ENCODE measurements at places on chromosomes 1 and 21.
A peak's percentile ranks its signal among the peaks of the same experiment; 100 is the strongest.

DNA sequence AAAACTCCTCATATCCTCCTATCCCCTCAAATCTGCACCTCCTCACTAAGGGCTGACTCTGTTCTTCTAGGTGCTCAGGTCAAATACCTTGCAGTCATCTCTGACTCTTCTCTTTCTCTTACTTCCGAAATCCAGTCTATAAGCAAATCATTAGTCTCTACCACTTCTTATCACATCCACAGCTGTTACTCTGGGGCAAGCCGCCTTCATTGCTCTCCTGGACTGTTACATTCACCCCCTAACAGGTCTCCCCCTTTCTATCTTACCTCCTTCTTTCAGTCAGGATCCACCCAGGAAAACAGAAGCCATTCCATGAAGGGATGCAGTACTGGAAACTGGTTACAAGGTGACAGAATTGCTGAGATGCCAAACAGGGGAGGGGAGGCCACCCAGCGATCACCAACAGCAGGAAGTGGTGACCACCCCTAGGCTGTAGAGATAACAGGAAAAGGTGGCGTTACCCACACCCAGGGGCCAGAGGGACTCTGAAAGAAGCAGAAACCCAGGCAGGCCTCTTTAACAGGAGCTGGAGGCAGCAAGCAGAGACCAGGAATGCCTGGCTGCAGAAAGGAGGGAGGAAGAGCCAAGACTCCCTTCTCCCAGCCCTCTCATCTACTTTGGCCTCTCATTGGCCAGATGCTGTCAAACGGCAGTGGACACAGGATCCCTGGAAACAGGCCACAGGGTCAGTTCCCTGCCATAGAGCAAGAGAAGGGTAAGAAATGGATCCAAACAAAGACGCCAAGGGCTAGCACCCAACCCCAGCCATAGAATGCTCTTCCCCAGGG, 55.5 kb upstream of the FOXO6 start:
- no peak for DNase-seq

GRCh38 chr1:26616881-26617280, 78.9 kb upstream of the ARID1A start:
- no peak for DNase-seq

- DNase-seq: no peak
Observed at GRCh38 chr1:195439661-195440060, 1168.6 kb downstream of the KCNT2 start.

- no peak for DNase-seq
Observed at GRCh38 chr1:147613506-147613905, 56.8 kb downstream of the ACP6 start.

DNA sequence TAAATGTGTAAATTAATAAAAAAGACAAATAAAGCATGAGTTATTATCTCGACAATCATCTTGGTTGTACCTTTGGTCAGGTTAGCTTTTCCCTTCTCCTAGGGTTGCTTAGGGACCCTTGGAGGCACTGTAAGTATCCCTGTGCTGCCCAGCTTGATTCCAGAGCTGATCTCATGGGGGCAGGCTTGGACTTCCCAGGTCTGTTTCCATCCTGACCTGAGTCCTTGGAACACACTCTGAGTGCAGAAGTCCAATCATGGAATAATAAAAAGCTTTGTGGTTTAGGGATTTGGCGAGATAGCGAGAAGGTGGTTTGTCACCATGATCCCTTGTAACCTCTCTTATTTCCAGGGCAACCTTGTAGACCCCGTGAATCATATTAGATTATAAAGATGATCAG, 18.7 kb upstream of the PAPPA2 start:
- no peak for DNase-seq

GRCh38 chr1:56148326-56149193, 430.8 kb downstream of the PLPP3 start:
- DNase-seq: no peak

DNA sequence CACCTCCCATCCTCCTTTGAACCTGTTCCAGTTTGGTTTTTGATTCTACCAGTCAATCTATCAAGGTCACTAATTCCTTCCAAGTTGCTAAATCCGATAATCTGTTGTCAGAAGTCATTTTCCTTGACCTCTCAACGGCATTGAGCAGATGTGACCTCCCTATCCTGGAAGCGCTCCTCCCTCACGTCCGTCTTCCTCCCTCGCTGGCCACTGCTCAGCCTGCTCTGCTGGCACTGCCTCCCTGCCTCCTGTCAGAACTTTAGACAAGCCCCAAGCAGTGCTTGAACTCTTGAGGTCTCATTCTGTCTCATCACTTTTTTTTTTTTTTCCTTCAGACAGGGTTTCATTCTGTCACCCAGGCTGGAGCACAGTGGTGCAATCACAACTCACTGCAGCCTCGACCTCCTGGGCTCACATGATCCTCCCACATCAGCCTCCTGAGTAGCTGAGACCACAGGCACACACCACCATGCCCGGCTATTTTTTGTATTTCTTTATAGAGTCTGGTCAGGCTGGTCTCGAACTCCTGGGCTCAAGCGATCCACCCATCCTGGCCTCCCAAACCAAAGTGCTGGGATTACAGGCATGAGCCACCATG, 4.4 kb upstream of the ACOT7 start:
- no peak for DNase-seq

GRCh38 chr1:89987159-89987819, 7.6 kb upstream of the ZNF326 start:
- peak; percentile 17 for DNase-seq

DNA sequence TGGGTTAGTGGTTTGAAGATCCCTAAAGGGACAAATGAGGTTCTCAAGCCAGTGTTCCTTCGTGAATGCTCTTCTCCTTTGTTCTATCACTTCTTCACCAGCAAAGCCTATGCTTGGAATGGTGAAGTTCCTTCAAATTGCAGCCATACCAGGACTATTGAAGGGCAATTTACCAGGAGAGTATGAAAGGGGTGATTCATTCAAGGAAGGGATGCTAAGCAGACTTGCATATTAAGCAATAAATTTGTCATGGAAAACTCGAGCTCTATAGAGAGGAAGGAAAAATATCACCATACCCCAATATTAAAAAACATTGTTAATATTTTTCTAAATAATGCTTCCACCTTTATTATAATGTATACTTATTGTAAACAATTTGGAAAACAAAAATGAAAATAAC, 9.3 kb upstream of the TSNAX start:
- DNase-seq: no peak

DNA sequence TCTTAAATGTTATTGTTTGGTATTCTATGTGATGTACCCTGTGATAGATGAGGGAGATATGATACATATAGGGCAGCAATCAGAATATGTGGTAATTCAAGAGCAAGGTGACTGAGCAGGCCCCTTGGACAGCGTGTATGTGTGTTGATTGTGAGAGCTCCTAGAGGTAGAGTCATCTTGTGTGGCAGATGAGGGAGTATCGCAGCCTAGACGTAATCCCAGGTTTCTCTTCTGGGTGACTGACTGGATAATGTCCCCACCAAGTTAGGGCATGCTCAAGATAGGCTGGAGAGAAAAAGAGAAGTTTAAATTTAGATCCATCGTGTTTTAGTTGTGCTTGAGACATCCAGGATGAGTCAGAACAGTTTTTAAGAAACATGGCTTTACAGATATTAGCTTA, 185.3 kb downstream of the ZP4 start:
- DNase-seq: no peak

- no peak for DNase-seq
Observed at GRCh38 chr1:43796111-43796581, 88.8 kb downstream of the ST3GAL3 start.

GRCh38 chr1:178183796-178184195, 89.9 kb downstream of the RASAL2 start:
- no peak for DNase-seq

- no peak for DNase-seq
Observed at GRCh38 chr1:161772397-161772796, 6.3 kb downstream of the ATF6 start.

- no peak for DNase-seq
Observed at GRCh38 chr1:227774051-227774731, 39.0 kb downstream of the SNAP47 start.

- DNase-seq: peak; percentile 88
Observed at GRCh38 chr1:201023517-201023902, at the start of gene KIF21B. KIF21B (minus strand) TSS chr1:201023714; CDS start chr1:201023383, 331 bp downstream.

- DNase-seq: no peak
Observed at GRCh38 chr1:100122177-100122576, 10.6 kb downstream of the SASS6 start.

GRCh38 chr1:175914115-175914514, 170.7 kb upstream of the TNR start:
- no peak for DNase-seq

DNA sequence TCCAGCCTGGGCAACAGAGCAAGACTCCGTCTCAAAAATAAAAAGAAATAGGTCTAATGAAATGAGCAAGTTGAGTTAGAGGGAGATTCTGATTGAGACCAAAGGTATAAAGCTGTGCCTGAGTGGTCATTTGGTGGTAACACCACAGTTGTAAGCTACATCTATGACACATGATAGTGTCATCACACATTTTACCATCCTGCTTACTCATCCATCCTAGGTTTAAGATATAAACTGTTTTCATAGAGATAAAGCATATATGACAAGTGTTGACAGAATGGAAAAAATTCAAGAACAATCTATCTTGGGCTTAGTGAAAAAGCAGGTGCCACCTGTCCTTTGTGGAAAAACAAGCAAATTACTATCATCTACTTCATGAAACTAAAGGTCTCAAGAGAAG, 7.1 kb upstream of the CFAP141 start:
- no peak for DNase-seq

DNA sequence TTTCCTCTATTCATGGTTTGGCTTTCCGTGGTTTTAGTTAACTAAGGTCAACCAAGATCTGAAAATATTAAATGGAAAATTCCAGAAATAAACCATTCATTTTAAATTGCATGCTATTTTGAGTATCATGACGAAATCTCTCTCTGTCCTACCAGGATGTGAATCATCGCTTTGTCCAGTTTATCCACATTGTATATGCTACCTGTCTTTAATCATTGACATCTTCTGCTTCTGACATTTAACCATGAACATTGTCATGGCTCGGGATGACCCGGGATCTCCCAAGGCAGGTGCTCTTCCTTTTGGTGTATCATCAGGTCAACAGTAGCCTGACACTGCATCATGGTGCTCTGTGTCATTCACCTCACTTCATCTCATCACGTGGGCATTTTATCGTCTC, 125.5 kb upstream of the HNRNPU start:
- no peak for DNase-seq

DNA sequence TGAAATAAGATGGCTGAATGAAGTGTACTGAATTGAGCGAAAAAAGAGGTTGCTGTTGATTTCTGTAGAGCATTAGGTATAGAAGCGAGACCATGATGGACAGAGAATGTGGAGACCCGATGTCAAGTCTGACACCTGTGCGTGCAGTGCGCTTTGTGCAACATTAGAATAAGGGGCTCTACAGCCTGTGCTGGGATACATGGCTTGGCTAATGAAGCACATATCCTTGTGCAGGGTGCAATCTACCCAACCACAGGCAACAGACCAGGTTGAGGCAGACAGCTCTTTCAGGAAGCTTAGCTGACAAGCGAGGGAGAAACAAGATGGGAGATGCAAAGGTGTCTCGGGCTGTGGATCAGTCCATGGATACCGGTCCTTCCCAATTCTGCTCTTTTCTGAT, 18.9 kb downstream of the GPA33 start:
- DNase-seq: no peak

- no peak for DNase-seq
Observed at GRCh38 chr1:19096036-19096833, 113.8 kb downstream of the UBR4 start.

All from activated T-cell treated with anti-CD3 and anti-CD28 coated beads for 1 hour (primary cell).